ENCODE measurements at places on chromosomes 2 and 18.

GRCh38 chr2:119646149-119646548 is 32.9 kb upstream of the TMEM177 start:
- DNase-seq = no peak

DNA sequence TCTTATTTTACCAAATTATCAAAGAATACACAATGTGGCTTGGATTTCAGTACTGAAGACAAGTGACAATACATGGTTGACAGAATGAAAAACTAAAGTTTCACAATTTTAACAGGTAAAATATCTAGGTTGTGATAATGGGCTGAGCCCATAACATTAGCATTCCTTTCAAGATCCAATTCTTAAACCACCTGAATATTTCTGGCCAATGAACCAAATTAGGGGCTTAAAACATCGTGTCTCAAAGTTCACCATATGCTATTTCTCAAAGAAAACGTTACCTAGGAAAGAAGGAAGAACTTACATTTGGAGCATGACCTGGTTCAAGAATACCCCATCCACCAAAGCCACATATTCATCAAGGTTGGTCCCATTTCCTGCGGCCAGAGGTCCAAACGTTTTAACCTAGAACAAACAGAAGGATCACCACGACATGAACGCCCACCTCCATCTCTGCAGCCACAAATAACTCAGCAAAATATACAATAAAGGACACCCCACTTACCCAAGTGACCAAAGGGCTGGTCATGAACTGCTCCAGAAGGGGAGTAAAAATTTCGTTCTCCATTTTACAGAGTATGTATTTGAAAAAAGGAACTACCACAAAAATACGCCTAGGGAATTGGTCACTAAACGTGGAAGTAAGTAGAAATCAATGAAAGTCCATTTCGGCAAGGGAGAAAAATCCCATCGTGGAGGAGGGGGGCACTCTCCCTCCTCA is 984 bp downstream of the CCDC88A start:
- no peak for DNase-seq

DNA sequence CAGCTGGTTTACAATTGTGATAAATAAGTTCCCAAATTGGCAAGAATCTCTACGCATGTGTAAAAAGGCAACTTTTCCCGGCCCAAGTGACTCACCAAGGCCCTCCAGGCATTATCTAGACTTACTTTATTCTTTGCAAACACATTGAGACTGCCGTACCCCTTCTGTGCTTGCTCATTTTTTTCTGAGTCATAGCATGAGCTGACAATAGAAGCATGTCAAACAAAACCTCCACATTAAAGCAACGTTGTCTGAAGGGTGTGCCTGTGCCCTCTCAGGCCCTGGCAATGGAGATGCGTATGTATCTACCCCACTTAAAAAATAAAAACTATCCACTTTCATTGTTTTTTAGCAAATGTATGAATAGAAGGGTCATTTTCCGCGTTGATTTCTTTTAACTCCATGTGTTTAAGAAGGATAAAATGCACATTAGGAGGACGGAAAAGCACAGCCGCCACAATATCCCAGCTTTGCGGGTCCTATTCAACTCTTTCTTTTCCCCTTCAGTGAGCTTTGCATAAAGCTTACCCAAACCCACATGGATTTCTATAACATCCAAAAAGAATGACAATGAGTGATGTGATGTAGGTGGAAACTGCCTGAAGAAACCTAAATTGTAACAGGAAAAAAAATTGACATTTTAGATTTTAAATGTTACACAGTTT is 298.2 kb downstream of the CDCA7 start:
- no peak for DNase-seq

DNA sequence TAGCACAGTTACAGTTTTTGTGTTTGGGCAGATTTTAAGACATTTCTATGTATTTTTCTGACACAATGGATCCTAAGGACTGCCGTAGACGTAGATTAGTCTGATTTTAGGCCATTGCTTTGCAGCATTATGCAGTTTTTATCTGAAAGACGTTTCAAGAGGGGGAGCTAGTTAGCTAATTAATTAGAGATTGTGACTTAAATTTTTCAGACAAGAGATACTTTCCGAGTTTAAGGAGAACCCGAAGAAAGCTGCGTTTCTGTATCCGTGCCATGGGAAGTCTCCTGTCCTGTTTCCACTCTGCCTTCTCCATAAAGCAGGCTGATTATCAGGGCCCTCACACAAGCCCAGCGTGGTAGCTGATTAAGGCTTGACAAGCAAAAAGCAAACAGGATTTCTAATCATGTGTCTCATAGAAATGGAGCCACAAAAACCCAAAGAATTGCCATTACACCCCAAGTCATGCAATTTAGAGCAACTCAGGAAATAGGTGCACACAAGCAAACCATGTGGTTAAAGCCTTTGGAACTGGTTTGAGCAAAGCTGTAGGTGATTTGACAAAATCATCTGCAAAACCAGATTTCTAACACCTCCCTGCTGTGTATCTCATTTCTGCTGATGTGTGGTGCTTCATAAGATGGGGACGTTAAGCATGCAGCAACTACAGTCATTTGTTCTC is 808.1 kb downstream of the RNF144A start:
- DNase-seq = no peak

DNA sequence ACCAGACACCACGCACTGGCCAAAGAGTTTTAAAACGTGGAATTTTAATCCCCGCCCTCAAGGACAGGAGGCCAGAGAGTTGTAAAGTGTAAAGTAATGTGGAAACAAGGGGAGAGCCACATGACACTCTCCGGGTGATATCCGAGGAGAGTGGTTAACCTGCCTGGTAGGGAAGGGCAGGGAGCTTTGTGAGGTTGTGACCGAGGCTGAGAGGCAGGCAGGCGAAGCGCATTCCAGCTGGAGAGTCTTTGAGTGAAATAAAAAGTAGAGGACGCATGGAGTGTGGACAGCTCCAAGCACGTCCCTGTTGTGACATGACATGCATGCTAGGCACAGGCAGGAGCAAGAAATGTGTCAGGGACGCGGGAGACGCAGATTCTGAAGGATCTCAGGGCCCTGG is 539.5 kb downstream of the RNF144A start:
- DNase-seq = no peak

DNA sequence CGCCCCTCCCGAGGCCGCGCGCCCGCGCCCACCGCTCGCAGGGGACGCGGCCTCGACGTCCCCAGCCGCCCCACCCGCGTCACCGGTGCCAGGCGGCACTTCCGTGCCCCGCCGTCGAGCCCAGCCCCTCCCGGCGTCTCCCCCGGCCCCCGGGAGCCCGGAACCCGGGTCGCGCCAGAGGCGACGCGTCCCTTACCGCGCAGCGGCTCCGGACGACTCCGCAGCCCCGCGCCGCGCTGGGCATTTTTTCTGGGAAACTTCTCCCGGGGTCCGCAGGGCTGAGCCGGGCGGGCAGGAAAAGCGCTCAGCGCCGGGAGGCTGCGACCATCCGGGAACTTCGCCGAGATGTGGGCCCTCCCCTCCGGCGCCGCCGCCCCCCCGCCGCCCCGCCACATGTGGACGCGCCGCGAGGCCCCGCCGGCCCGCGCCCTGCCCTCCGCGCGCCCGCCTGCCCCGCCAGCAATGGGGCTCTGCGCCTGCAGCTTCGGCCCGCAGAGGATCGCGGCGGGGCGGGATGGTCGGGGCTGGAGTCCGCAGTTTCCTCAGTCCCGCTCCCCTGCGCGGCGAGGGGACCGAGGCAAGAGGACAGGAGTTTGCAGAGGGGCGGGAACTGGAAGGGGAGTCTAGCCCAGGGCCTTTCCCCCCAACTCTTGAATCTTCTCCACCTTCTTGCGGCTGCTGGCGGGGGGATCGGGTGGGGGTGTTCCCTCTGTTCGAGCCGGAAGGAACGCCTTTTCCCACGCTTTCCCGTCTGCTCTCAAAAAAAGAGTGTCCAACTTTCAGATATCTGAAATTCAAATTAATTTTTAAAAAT is 81.5 kb downstream of the CHRNA1 start:
- DNase-seq = peak; percentile 18

DNA sequence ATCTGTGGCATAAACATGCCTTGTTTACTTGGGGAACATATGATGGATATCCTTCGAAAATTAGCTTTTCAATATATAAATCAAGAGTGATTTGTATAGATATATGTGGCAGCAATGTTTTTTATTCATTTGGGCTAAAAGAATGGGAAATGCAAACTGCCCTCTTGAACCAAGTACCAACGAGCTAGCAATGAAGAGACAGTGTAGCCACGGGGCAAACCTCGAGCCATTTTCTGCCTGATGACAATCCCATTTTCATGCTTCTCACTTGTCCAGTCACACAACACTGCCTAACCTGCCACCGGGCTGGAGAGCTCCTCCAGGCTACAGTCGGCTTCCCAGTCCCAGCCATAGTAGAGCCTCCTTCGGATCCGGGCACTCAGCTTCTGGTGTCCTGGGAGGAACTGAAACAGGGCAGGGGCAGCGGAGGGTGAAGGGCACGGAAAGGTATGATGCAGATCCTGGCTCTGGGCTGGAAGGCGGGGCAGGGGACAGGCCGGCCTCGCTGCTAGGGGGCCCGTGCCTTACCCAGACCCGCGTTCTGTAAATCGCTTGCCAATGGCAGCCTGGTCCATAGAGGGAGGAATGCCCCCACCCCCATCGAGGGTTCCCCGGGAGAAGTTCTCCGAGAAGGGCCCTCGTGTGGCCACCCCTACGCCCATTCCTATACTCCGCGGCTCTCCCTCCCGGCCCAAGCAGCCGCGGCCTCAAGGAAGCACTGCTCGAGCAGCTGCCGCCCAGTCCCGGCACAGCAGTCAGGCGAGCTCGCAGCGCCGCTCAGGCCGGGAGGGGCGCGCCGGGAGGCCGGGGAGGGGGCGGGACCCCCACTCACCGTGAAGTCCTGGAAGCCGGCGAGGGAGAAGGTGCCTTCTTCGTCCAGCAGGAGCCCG is 552 bp downstream of the CNPPD1 start:
- no peak for DNase-seq

GRCh38 chr2:8149007-8149405 is 532.9 kb upstream of the ID2 start:
- no peak for DNase-seq

GRCh38 chr18:363301-364085 is 95.6 kb upstream of the THOC1 start:
- no peak for DNase-seq

- no peak for DNase-seq
These were observed 1.1 kb upstream of the HOXD8 start for GRCh38 chr2:176128172-176128981.

- no peak for DNase-seq
These were observed 159.9 kb downstream of the PRPF40A start for GRCh38 chr2:152557273-152557888.

- no peak for DNase-seq
These were observed 21.7 kb upstream of the PHLPP1 start for GRCh38 chr18:62693659-62694058.

- no peak for DNase-seq
These were observed 68.1 kb upstream of the STK39 start for GRCh38 chr2:168315331-168316072.

DNA sequence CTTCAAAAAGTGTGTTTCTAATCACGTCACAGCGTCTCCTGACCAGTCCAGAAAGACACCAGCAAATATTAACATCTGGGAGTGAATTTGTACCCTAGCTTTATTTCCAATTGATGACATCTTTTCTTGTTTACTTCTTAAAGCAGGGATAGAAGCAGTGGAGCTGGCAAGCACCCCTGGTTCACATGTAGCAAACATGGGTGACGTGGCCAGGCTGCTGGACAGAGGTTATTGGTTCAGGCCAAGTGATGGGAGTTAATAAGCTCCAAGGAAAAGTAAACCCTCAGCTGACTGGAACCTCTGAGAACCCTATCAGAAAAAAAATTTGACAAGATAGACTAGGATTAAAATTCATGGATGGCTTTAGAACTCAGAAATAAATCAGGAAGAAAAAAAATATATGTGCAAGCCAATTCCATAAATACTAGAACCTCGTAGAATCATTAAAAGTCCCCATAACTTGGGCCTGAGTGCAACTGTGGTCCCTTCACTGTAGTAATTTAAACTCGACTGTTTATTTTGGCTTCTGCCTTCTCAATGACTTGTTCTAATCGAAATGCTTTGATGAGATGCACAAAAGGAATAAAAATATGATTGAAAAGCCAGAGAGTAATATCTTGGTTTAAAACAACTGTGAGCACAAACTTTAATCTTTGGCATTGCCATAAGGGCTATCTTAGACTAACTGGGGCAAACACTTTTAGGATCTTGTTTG is 121.5 kb upstream of the CTAGE1 start:
- DNase-seq = no peak

- no peak for DNase-seq
These were observed 84.8 kb upstream of the GATA6 start for GRCh38 chr18:22084547-22084946.

DNA sequence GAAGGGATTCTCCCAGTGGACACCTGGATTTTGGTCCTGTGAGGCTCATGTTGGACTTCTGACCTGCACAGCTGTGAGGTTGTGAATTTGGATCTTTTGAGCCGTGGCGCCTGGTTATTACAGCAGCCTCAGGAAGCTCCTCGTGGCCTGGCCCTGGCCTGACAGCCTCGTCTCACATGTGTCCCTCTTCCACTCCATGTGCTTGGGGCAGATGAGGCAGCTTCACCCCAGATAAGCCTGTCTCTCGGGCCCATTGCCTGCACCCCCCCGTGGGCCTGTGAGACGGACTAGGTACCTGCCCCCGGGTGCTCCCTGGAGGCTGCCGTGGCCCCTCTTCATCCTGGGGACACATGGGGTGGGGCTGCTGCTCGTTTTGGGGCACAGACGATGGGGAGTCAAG is 51.2 kb downstream of the CTDP1 start:
- DNase-seq = no peak

GRCh38 chr2:130851624-130852382 is 15.1 kb downstream of the ARHGEF4 start:
- DNase-seq = no peak

DNA sequence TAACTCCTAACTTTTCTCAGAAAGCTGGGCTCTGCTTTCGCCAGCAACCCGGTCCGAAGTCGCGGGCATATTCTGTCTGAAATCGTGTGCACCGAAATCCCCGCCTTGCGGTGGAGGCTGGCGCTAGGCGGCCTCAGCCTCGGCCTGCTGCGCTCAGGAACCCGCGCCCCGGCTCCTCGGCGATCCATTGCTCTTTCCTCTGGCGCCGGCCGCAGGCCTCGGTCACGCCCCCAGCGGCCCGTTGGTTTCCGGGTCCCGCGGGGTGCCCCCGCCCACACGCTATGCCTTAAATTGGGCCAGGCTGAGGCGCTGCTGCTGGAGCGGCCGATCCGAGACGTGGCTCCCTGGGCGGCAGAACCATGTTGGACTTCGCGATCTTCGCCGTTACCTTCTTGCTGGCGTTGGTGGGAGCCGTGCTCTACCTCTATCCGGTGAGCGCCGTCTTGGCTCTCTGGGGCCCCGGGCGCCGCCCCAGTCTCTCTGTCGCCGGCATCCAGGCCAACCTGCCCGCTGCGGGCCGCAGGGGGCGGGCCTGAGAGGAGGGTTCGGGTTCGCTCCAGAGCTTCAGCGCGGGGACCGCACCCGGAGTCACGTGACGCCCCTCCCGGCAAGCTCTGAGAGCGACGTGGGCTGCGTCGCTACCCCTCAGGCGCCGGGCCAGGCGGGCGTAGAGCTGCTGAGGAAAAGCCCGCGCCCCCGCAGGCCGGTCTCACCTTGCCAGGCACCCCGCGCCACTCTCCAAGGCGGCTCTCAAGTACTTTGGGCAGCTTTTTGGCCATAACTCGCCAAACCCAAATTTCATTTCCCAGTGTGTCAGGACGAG is at the start of gene CYP20A1:
Gene CYP20A1 (plus strand): TSS at position 315 of the 823 bp plus-strand sequence. CDS start 45 bp downstream, at position 360.
- peak; percentile 97 for DNase-seq

- no peak for DNase-seq
These were observed 66.5 kb downstream of the FTCDNL1 start for GRCh38 chr2:199784512-199784911.

- peak; percentile 53 for DNase-seq
These were observed 697 bp downstream of the KCMF1 start for GRCh38 chr2:84971510-84972206.

- no peak for DNase-seq
These were observed 420.1 kb downstream of the NCKAP5 start for GRCh38 chr2:133148187-133148586.

GRCh38 chr2:156042895-156043294 is 289.6 kb downstream of the NR4A2 start:
- no peak for DNase-seq

Measured in activated CD8-positive, alpha-beta memory T cell treated with anti-CD3 and anti-CD28 coated beads for 1 hour (primary cell).